Stimulated activated CD4-positive, alpha-beta T cell treated with anti-CD3 and anti-CD28 coated beads, Interleukin-1b, Interleukin-23, amount 100 ng/mL, for 24 hours (primary cell): ENCODE measurements at places on chromosomes 6 and 20.

DNA sequence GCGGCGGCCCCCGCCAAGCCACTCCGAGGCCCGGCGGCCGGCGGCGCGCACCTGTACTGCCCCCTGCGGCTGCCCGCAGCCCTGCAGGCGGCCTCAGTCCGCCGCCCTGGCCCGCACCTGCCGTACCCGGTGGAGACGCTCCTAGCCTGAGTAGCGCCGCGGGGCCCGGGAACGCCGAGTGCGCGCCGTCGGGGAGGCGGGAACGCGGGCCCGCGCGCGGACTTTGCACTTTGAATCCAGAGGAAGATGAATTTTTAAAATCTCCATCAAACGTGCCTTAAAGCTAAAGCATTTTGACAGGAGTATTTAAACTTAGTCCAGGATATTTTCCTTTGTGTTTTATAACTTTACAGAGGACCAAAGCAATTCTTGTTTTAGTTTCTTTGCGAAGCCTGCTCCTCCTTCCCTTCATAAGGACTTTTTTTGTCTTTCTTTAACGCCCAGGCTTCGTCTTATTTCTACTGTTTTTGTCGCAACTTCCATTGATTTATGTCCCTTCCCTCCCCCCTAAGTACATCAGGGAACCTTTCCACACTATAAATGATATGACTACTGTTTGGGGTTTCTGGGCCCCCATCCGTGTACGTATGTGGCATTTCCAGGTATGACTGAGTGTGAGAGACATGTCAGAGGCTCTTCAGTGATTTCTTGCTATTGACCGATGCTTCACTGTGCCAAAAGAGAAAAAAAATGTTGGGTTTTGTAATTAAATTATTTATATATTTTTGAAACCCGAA, 2.0 kb downstream of the FOXQ1 start:
- no peak for DNase-seq

GRCh38 chr6:128600397-128600951, 80.1 kb upstream of the PTPRK start:
- no peak for DNase-seq

GRCh38 chr20:33526769-33527168, 36.9 kb downstream of the CBFA2T2 start:
- DNase-seq, result no peak

DNA sequence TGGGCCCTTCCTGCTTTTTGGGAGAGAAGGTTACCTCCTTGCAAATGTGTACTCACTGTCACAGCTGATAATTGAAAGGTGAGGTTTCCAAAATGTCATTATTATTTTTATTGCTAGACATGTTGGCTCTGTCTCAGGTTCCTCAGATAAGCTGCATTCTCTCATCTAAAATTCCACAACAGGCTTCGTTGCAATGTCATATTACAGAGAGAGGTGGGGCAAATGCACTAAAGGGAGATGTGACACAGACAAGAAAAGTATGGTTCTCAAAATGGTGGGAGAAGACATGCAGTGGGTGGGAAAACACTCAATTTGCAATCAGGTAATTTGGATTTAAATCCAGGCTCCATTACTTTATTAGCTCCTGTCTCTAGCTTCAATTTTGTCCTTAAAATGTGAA, 256.4 kb upstream of the POU3F2 start:
- DNase-seq, result no peak

DNA sequence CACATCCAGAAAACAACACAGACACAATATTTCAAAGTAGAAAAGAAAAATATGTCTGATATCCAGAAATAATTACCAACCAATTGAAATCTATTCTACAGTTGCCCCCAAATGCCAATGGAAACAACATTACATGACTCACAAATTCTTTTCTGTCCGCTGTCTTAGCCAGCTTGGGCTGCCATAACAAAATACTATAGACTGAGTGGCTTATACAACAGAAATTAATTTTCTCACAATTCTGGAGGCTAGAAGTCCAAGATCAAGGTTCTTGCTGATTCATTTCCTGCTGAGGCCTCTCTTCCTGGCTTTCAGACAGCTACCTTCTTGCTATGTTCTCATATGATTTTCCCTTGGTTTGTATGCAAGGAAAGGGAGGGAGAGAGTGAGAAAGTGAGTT, 698.1 kb downstream of the DHX35 start:
- no peak for DNase-seq
